Activated T-cell treated with anti-CD3 and anti-CD28 coated beads for 24 hours (primary cell): ENCODE measurements at places on chromosomes 7 and 10.

GRCh38 chr10:91597197-91597881, 35.5 kb downstream of the PPP1R3C start:
- no peak for DNase-seq

DNA sequence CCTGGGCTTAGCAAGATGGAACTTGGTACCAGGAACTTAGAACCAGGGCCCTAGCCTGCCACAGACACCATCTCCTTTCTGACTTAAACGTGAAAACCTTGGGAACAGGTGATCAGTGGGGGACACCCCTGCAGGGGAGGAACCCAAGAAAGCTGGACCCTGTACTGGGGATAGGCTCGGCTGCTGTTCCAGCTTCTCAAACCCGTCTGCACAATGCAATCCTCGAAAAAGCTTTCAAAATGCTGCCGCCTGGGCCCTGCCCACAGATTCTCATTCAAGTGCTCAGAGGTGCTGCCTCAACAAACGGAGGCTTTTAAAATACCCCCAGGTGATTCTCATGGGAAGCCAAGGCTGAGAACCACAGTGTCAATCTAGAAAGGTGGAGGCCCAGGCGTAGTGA, 169.7 kb downstream of the ARHGAP21 start:
- DNase-seq = no peak

DNA sequence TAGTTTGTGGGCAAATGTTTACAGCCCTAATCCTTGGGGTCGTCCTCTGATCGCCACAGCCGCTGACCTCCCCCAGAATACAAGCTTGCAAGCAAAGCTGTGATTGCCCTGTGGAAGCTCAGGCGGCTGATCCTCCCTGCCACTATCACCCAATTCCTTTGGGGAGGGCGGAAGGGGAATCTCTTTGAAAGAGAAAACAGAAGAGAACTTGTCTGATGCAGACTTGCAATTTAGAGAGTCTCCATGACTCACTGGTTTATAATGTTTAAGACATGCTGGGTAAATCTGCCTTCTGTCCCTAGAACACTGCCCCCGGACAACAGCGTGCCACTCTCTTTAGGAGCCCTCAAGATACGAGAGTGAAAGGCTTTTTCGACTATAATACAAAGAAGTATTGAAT, 75.5 kb downstream of the NRP1 start:
- DNase-seq = no peak

DNA sequence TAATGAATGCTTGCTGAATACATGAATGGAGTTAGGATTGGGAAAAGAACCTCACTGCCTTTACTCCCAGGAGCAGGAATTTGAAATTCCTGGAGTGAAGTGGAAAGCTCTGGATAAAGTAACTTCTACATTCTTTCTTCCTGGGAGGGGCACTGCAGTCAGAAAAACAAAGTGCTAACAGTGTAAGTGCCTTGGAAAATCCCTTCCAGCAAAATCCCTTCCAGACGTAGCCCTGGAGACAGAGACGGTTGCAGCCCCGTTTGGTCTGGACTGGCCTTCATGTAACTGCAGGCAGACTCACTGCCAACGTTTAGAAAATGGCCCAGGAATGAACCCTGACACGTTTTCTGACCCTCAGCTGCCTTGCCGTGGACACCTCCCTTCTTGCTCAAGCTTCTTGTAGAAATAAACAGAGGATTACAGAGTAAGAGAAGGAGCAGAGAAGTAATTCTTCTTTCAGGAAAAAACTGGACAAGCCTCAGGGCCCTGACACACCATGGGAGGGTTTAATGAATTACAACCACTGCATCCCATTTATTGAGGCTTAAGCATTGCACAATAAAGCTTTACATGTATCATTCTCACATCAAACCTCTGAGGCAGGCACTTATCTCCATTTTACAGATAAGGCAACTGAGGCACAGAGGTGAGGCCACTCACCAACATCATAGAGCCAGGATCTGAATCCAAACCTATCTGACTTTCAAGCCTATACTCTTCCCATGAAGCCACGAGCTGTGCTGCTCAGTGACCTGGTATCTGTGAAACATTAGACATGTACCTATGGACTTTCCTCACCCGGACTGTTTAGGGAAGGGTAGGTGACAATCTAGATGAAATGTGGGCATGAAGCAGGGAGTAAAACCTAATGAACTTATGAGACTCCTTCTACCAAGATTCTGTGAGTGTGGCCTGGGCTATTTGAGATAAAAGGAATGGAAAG, 7.8 kb downstream of the ITPRIP start:
- DNase-seq = no peak

GRCh38 chr10:16184096-16184597, 252.7 kb upstream of the PTER start:
- no peak for DNase-seq
